Mesenteric fat pad (tissue), 1 donor: ENCODE measurements at places on chromosomes 1 and 21.

GRCh38 chr1:29808141-29808995 lies 572.0 kb downstream of the PTPRU start:
- peak; percentile 55 for DNase-seq

DNA sequence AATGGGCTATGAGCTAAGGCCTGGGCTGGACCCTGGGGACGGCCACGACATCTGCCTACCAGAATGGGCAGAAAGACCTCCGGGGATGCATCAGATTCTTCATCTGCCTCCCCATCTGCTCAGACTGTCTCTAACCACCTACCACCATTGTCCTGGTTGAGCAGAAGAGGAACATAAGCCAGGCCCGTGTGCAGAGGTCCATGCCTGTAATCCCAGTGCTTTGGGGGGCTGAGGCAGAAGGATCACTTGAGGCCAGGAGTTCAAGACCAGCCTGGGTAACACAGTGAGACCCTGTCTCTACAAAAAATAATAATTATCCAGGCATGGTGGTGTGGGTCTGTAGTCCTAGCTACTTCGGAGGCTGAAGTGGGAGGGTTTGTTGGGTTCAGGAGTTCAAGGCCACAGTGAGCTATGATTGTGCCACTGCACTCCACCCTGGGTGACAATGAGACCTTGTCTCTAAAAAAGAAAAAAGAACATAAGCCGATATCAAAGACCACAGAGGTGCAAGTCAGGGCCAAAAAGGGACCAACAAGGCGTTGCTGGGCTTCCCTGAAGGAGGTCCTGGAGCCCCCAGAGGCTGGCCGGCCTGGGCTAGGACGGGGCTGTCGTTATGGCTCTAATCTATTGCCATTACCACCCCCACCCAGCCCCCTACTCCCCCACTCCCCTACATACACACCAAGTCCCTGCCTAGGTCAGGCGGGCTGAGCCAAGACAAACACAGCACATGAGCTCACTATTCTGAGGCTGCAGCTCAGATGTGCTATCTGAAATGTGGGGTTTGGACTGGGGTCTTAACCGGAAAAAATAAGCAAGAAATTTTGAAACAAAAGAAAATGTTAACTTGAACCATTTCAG lies 239.2 kb upstream of the RAB4A start:
- no peak for DNase-seq

DNA sequence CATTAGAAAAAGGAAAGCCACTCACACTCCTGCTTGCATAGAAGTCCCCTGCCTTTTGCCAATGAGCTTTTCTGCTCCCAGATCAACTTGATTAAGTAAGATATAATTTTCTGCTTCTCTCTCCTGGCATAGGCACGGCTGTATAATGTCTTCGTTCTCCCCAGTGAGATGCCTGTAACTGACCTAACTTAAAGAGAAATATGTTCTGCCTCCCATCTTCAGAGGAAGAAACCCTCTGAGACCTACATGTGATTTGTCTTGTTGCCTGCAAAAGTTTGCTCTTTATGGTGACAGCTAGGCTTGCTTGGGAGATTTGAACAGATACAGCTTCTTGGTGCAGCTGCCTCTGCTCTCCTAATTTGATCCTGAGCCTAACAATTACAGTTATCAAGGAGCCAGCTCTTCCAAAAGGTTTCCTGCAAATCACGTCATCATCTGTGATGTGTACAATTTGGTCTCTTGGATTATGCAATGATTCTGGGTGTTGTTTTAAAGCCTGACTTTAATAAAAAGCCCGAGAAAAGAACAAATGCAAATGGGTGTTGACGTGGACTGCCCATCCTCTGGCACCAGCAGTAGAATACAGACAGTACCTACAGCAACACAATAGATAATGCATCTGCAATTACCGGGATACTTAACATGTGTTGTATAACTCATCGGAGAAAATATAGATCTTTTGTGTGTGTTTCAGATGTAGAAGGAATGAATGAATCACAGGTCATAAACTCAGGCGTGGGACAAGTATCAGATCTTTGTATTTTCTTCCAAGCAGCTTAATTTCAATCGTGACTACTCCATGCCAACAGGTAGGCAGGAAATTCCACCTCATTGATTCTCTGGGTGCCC lies 76.2 kb upstream of the KAZN start:
- DNase-seq: no peak

GRCh38 chr21:34911360-34911759 lies 137.7 kb downstream of the RUNX1 start:
- no peak for DNase-seq

- no peak for DNase-seq
Observed at GRCh38 chr1:209390764-209391163, 192.8 kb upstream of the CAMK1G start.

- no peak for DNase-seq
Observed at GRCh38 chr1:116375887-116376728, 3.1 kb downstream of the ATP1A1 start.

GRCh38 chr1:180851995-180852887 lies 60.5 kb upstream of the KIAA1614 start:
- DNase-seq: no peak

GRCh38 chr1:229913489-229913888 lies 153.5 kb upstream of the GALNT2 start:
- no peak for DNase-seq

- peak; percentile 41 for DNase-seq
Observed at GRCh38 chr1:93575621-93576284, 105.9 kb downstream of the BCAR3 start.

- DNase-seq: no peak
Observed at GRCh38 chr1:179728271-179728670, 14.8 kb upstream of the FAM163A start.
